ENCODE measurements at places on chromosomes 11 and 22.

DNA sequence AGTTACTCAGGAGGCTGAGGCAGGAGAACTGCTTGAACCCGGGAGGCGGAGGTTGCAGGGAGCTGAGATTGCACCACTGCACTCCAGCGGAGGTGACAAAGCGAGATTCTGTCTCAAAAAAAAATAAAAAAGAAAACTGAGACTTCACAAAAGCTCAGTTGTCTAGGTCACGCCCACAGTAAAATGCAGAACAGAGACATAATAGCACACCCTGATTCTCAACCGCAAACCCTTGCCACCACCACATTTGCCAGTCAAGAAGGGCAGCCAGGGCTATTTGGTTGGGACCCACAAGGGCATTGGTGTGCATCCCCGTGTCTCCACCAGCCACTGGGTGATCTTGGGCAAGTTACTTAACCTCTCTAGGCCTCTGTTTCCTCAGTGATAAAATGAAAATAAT, 25.4 kb downstream of the CREB3L1 start:
- DNase-seq, result no peak

- no peak for DNase-seq
These were observed 279.4 kb downstream of the FAT3 start for GRCh38 chr11:92504004-92504403.

DNA sequence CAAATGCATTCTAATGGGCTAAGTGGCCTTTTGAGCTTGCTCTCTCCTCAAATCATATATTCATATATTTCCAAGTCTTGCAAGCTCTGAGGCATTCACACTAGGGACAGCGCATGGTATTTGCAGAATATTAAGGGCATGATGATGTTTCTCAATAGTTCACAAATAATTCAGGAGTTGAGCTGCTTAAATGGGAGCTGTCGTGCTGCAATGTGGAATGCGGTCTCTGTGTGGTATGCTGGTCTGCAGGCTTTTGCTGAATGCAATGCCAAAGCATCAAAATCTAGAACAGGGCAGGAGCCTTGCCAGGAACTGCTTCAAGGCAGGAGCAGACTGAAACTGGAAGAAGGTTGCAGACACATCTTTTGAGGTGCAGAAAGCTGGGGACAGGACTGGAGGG, 1060.0 kb downstream of the TBC1D22A start:
- no peak for DNase-seq

DNA sequence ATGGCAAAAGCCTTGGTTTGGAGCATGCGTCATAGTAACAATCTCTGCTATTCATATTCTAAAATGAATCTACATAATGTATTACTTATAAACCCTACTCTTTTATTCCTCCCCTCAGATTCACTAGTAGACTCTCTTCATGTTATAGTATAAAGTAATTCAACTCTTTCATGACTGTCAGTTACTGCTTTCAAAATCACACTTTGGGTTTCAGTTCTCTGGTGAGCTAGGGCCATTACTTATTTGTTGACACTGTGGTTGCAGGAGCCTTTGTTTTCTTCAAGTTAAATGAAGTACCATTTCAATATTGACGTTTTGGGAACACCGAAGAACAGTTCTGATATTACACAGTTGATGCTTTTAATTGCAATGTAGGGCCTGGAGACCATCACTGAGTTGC, 378.4 kb downstream of the DDX10 start:
- DNase-seq, result no peak

DNA sequence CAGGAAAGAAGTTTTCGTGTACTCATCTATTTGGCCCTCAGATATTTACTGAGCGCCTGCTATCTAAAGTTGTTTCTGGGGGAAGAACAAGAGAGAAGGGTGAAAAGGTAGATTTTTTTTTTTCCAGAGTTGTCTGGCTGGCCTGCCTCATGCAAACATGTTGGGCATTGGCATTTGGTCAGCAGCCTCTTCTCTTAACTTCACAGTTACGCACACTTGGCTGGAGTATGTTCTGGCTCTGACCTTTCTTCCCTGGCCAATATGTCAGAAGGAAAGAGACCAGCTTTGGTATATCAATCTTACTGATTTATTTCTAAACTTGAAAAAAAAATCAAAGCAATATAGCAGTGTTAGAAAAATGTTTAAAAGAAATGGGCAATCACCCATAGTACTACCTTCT, 54.2 kb upstream of the GRAMD1B start:
- no peak for DNase-seq

DNA sequence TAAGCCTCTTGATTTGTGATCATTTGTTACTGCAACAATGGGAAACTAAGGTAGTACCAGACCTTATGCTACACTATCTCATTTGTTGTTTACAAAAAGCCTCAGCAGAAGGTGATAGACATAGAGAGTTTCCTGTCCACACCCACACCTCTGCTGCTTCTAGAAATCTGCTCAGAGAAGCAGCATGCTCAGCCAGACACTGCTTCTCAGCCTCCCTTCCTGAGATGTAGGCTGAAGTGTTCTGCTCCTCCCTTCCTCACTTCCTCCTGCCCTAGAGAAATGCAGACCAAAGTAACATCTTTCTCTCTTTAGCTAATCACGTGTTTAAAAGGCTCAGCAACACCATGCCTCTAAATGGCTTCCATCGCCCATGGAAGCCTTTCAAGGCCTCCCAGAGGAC, 88.4 kb downstream of the SLC1A2 start:
- peak; percentile 73 for DNase-seq

DNA sequence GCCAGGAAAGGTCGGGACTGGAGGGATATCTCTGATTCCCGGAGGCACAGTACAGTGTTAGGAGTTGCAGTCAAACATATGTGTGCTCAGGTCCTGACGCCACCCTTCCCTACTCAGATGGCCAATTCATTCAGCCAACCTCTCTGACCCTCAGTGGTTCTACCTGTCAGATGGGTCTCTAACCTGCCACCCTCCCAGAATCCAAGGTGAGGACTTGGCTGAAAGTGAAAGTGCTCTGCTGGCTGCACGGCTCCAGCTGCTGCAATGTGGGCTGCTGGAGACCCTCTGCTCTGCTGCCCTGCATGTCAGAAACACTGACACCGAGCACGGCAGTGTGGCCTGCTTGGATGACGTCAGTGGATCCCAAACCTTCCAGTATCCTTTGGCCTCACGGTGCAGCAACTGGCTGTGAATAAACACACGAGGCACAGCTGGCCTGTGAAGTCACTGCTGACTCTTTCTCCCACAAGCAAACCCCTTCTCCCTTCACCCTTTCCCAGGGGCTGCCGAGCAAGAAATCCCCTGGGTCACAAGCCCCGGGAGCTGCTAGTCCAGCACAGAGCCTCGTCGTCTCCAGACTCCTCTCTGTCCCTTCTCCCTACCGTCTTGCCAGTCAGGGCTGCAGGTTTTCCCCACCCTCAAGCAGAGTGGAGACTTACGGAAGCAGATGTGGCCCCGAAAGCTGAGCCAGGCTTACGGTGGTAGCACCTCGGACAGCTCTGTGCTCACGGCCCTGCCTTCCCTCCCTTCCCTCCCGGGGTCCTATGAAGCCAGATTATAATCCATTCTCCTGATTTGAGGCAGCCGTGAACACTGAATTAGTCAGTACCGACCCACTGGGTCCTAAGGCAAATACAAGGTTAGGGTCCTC, 24.3 kb downstream of the KIAA0930 start:
- DNase-seq, result no peak

GRCh38 chr11:126284829-126285228, 1.9 kb downstream of the TIRAP start:
- DNase-seq, result peak; percentile 82

DNA sequence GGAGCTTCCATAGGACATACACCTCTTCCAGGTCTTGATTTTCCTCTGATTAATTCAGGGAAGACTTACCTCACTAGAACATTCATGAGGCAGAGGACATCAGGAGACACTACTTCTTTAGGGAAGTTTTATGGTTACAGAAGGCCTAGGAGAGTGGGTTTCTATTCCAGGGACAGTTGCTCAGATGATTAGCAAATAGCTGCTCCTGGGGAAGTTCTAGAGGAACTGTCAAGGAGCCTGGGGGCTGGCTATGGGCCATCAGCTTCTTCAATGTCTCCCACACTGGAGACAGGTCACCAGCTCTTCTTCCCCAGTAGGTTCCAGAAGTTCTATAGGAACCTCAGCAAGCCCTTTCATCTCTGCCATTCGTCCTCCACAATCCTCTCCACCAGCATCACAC, 11.5 kb upstream of the OR10A5 start:
- DNase-seq, result no peak

GRCh38 chr11:122521626-122522025, 133.9 kb upstream of the UBASH3B start:
- no peak for DNase-seq

- DNase-seq, result no peak
These were observed 99.5 kb downstream of the RDX start for GRCh38 chr11:110196884-110197420.

- DNase-seq, result peak; percentile 66
These were observed 60.0 kb downstream of the MYO7A start for GRCh38 chr11:77187776-77188632.

DNA sequence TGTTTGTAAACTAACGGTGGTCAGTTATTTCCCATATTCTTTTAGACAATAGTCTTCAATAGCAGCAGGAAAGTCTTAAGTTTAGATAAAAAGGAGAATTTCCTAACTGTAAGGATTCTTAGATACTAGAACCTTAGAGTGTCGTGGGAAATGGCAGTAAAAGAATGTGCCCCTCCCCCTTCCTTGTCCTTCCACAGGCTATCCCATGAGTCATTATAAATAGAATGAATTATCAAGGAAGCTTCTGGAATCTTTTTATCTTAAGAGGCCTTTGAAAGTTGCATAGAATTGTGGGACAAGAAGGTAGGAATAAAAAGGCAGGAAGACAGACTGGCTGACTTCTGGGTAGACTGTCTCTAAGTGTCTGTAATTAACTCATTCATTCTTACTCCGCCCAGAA, 165.2 kb upstream of the TBCEL start:
- no peak for DNase-seq

DNA sequence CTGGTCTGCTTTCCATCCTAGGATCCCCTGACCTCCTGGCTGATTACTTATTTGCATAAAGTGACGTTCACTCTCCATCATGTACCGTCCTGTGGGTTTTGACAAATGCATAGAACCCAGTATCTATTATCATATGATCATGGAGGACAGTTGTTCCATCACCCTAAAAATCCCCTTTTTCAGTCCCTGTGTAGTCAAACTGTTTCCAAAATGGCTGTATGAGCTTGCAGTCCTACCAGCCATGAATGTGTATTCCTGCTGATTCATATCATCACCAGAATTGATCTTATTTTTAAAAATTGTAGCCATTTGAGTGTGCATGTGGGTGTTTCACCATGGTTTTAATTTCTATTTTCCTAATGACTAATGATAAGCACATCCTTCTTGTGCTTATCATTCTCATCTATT, 108.8 kb downstream of the MPPED1 start:
- no peak for DNase-seq

DNA sequence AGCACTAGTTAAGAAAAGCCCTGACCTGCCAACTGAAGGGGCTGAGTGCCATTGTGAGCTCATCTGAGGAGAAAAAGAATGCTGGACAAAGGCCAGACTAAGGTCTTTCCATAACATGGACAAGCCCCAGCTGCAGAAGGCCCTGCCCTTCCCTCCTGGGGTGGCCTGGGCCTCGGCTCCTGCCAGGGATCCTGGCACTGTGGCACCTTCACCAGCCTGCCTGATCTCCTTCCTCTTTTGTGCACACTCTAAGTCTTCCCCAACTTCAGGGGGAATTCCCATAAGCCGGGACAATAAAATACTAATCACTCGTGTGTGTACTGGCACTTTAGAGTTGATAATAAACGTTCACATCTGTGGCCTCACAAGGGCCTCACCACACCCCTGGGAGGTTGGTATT, 9.9 kb downstream of the TMPRSS13 start:
- DNase-seq, result no peak

- DNase-seq, result no peak
These were observed 1.9 kb downstream of the ANKRD54 start for GRCh38 chr22:37842015-37842793.

DNA sequence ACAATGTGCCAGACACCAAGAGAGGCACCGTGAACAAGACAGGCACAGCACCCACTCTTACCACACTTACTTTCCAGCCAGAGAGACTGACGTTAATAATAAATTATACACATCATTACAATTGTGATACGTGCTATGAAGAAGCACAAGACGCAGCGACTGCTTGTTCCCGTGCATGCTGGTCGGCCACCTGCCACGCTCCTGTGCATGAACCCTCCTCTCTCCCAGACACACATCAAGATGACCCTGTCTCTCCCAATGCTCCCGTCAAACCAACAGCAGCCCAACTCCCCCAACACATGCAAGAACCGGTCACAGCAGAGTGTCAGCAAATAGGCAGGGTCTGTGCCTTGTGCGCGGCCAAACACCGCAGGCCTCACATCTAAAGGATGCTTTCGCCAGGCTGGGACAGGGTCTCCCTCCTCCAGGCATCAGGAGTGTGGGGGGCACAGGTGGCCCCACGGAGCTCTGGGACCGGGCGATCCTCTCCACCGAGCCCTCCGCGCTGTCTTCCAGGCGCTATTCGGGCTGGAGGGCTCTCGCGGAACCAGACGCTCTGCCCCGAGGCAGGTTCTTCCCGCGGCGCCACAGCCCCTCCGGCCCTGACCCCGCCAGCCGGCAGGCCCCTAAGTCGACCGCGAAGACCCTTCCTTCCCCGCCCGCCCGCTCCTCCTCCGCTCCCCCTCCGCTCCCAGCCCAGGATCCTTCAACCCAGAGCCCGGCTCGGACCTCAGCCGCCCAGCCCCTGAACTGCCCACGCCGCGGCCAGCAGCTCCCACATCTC, 533 bp downstream of the SERGEF start:
- DNase-seq, result no peak

DNA sequence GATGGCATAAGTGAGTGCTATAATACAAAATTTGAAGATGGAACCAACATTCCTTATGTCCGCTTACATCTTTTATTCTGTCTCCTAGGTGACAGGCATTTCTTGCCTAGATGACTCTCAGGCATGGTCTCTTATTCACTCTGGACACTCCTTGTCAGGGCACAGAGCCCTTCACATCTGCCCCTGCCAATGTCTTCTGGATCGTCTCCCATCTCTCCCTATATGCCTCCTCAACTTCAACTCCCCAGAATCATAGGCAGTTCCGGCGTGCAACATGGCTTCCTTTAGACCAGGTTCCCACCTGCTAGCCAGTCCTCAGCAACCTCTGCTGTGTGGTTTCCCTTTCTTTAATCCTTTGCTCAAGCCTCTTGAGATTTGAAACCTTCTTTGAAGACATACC, 300.9 kb downstream of the TENM4 start:
- DNase-seq, result no peak

DNA sequence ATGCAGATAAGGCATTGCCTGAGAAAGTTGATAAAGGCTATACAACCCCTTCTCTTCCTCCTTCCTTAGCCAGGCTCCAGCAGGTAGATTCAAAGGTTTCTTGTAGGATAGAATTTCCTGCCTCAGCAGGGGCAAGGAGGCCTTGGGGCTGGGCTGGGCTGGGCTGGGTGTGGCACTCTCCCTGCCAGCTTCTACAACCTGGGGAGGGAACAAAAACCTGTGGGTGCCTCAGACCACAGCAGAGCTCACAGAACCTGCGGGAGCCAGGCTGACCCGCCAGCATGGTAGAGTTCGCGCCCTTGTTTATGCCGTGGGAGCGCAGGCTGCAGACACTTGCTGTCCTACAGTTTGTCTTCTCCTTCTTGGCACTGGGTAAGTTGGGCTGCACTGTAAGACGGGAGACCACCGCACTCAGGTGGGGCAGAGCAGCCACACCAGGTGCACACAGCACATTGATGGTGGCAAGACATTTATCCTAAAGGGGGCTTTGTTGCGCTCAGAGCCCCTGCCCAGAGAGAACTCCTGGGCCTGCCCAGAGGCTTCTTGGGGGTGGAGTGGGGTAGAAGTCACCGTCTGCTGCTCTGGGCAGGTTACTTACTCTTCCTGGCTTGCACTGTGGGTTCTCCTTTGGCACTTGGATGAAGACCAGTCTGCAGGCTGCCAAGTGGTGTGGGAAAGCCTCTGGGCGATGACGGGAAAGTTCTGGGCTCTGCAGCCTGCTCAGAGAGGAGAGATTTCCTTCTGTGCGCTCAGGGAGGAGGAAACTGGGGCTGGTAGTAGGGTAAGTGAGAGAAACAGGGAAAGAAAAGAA, at the start of gene MOGAT2:
Gene MOGAT2, plus strand, starts transcription at position 231 of the 811 bp plus-strand sequence. Its CDS starts 51 bp downstream, at position 282.
- DNase-seq, result no peak
